ENCODE measurements at places on chromosomes 3 and 15. TPM values are rescaled to one million over a fixed set of nuclear protein-coding genes. Genes with fewer than 3 reads are reported as not detected.

GRCh38 chr15:62483814-62484213 is 318.7 kb upstream of the C2CD4B start:
- DNase-seq, result no peak

DNA sequence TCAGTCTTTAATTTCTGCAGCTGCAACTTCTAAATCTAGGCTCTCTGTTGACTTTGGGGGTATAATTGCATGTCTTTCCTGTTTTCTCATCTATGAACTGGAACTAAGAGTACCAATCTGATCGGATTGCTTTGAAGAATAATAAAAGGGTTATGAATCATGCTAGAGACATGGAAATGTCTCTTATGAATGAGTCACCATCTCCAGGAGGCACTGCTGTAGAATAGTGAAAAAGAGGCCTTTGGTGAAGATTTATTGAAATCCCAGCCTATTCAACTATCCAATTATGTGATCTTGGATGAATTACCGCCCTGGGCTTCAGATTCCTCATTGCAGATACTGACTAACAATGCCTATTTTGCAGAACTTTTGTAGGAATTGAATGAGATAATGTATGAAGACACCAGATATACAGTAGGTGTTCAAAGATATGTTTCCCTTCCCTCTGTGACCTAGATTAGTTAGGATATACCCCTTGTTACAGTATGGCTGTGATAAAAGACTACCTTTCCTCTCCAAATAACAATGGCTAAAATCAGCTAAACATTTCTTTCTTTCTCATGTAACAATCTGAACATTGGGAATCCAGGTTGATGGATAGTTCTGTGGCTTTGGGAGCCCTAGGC is 11.5 kb upstream of the CMTM8 start:
- no peak for DNase-seq

- DNase-seq, result no peak
Observed at GRCh38 chr3:141452773-141453172, 34.1 kb upstream of the RASA2 start.

The CNTN4 gene
- total RNA-seq, result not detected

- DNase-seq, result no peak
Observed at GRCh38 chr3:188179006-188179966, 25.3 kb downstream of the LPP start.

- no peak for DNase-seq
Observed at GRCh38 chr15:33960549-33960935, 7.8 kb upstream of the CHRM5 start.

Data from PC-9 (cell line).